Esophagus muscularis mucosa (tissue), 4 donors: ENCODE measurements at places on chromosomes 13 and 19.

DNA sequence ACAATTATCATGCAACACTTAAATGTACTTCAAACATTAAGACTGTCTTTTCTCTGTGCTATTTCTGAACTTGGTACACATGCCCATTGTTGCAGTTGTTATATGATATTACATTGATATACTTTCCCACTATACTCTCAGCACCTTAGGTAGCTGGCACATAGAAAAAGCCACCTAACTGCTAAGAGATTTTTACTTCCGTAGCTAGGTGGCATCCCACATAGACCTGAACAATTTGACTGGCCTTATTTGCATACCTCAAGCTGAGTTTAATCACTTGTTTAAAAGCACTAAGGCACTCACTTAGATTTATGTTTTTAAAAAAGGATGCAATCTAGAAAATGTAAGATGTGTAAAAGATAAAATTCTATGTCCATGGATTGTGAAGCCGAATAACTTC is 194.2 kb downstream of the POU4F1 start:
- peak; percentile 19 for DNase-seq

DNA sequence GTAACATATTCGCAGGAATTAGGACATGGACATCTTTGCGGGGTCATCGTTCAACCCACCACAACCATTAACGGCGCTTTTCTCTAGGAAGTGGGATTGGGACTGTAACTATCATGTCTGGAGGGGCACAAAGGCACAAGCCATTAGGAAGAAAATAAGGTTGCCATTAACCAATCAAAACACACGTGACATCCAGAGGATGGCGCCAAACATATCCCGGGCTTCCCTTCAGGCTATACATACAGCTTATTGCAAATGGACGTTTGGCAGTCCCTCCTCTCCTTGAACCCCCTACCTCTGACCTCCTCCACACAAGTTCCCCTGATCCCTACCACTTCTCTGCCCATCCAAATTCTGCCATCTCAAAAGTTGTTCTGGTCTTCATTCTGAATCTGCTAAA is 26.6 kb upstream of the GSX1 start:
- DNase-seq = no peak

DNA sequence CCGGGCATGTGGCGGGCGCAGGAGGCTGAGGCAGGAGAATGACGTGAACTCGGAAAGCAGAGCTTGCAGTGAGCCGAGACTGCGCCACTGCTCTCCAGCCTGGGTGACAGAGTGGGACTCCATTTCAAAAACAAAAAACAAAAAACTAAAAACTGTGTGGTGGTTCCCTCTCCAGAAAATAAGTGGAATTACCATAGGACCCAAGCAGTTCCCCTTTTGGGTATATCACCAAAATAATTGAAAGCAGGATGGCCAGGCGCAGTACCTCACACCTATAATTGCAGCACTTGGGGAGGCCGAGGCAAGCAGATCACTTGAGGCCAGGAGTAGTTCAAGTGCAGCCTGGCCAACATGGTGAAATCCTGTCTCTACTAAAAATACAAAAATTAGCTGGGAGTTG is 15.7 kb upstream of the LDLR start:
- no peak for DNase-seq

GRCh38 chr13:32840989-32841713 is 175.1 kb upstream of the KL start:
- peak; percentile 77 for DNase-seq

GRCh38 chr13:36536546-36536945 is 104.3 kb downstream of the CCNA1 start:
- DNase-seq = no peak

DNA sequence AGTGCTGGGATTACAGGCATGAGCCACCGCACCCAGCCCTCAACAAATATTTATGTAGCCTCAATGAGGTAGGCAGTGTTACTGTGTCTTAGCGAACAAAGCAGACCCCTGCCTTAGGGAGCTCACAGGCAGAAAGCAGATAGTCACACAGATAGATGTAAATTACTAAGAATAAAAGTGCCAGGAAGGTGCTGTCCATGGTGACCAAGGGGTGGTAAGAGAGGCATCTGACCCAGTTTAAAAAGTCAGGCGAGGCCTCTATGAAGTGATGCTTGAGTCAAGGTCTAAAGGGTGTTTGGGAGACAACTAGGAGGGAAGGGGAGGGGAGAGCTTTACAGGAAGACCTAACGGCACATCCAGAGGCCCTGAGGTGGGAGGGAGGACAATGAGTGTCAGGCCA is 12.4 kb upstream of the CACNG7 start:
- DNase-seq = no peak

DNA sequence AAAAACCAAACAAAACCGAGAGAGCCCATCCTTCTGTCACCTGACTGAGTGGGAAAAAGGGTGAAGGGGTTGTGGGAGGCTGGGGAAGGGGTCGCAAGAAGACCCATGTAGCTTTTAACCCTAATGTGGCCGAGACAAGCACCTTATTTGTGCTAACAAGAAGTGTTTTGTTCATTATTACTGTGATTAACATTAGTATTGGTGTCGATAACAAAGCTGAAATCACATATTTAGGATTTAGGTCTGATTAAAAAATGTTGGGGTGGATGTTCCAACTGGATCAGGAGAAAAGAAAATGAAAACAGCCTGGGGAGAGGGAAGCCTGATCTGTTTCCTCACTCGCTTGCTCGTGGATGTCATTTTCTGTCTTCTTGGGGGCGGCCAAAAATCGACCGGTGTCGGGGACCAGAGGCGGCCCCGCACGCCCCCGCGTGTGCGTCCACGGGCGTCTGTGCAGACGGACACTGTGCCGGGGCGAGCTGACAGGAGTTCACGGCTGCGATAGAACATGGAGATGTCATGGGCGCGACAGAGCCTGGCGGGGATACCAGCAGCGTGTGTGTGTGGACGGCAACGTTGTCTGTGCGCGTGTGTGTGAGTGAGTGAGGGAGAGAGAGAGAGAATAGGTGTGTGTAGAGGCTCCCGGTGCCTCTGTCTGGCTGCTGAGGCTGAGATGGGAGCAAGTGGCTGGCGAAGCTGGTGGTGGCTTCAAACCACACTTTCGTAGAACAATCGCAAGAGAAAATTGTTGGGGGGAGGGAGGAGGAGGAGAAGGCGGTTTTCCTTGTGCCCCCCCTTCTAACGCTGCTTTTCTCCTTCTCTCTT is 29.1 kb downstream of the NFIX start:
- no peak for DNase-seq

DNA sequence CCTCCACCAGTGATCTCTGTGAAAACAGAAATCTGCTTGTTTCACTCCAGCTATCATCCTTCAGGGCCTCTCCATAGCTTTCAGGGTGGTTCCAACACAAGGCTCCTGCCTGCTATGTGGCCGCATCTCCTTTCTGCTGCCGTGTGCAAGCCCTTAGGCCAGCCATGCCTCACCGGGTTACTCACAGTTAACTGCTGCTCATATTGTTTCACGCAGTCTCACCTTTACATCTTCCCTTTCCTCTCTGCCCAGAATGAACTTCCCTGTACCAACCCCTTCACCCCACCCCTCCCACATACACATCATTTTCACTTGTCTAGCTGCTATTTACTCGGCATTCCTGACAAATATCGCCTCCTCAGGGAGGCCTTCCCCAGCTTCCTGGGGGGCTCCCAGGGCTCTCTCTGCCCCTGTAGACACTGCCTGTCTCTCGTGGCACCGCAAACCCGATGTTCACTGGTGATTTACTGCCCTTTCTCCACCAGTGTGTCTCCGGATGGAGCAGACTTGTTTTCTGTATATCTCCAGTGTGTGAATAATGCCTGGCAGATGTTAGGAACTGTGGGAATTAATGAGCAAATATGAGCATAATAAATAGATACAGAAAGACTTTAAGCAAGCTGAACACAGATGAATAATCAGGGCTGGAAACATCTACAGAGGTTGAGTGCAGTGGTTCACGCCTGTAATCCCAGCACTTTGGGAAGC is 39.3 kb upstream of the GPR183 start:
- DNase-seq = peak; percentile 42

DNA sequence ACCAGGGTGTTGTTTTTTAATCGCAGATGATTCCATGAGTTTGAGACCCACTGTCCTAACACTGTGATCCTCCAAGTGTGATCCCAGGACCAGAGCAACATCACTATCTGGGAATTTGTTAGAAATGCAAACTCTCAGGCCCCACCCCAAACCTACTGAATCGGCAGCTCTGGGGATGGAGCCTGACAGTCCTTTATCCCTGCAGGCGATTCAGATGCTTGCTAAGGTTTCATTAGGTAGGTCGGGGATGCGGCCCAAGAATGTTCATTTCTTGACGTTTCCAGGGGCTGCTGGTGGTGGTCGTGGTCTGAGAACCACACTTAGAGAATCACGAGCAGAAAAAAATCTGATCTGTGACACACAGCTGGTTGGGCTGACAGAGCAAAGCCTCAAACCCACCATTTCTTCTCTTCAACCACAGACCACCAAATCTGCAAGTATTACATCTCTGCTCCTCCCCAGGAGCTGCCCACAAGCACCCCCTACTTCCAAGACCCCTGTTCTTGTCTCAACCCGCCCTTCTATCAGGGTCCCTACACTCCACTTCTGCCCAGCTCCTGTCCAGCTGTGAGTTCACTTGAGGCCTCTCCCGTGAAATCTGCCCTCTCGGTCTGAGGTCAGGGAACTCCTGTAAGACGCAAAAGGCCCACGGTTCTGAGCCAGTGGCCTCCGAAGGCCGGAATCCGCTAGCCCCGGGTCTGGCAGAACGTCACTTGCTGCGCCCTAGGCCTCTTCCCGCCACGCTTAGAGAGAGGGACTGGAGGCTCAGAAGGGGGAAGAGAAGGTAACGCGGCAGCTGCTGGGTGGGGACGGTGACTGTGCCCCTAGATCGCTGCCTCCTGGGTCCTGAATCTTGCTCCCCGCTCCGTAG is 1.1 kb upstream of the FARP1 start:
- no peak for DNase-seq

- DNase-seq = no peak
These were observed 13.4 kb downstream of the ITGBL1 start for GRCh38 chr13:101465877-101466276.
